ENCODE measurements at places on chromosomes 12 and 14.

DNA sequence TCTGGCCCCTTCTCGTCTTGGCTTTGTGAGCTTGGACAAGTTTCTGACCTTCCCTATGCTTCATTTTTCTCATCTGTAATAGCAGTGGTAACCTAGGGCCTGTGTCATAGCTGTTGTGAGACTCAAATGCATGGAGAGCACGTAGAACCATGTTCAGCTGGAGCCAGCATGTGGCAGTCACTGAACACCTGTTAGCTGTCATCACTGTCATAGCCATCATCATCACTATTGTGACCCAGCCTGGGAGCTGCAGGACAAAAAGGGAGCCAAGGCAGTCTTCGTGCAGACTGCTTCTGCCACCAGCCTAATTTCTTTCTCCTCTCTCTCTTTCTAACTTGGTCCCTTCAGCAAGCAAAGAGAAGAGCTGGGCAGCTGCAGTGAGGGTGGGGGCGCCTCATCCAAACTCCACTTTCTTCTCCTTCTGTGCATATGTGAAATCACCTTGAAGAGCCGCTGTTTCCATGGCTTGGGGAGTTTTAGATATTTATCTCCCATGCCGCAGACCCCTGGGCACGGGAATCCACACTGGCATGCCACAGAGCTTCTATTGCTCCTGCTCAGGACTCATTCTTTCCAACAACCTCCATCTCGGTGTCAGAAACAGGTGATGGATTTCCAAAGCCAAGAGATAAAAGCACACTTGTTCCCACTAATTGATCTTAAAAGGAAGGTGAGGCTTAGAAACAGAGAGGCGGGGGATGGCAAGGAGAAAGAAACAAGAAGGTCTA is 87.0 kb downstream of the SRRM4 start:
- DNase-seq, result no peak

DNA sequence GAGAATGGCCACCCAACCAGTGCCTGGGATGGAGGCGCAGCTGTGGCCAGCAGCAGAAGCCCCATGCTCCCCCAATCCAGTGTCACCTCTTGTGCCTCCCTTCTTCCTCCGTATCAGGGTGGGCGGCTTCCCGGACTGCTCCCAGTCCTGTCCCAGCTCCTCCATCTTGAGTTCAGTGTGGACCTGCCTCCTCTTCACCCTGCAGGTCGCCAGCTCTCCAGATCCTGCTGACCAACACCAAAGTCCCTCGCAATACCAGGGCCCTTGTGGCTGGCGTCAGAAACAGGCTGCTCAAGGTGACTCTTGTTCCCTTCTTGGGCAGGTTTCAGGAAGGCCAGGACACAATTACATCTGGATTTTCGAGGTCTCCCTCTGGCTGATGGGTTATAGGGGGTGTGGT is 17.0 kb downstream of the MVK start:
- no peak for DNase-seq

- DNase-seq, result no peak
Observed at GRCh38 chr12:38782359-38782758, 123.0 kb downstream of the CPNE8 start.

DNA sequence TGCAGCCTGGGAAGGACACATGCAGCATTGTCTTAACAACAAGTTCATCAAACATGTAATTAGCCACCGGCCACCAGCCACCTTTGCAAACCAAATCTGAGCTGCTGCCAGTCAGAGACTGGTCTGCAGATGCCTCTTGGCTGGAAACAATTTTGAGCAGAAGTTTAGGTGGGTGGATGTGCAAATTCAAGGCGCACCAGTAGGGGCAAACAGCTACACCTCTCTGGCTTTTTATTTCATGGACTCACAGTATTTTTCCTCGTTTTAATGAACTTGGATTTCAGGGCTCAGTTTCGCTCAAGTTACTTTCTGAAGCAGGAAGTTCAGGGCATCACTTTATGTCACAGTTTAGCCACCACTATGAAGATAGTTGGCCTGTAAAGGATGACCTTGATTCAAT is 94.3 kb downstream of the OTX2 start:
- DNase-seq, result no peak

DNA sequence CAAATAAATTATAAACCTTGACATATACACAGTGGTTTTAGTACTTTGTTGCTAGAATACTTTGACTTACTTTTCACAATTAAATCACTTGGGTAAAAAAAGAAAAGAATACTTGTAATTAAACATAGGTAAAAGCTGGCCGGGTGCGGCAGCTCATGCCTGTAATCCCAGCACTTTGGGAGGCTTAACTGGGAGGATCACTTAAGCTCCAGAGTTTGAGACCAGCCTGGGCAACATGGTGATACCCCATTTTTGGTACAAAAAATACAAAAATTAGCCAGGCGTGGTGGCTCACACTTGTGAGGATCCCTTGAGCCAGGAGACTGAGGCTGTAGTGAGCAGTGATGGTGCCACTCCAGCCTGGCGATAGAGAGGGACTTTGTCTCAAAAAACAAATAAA is 7.8 kb downstream of the STX2 start:
- no peak for DNase-seq

All from tibial nerve (tissue), 4 donors.